ENCODE measurements at places on chromosomes 13 and 19.

GRCh38 chr13:77952737-77953136 lies 34.1 kb upstream of the EDNRB start:
- H3K4me1 ChIP-seq, result no peaks in the 10 kb centered on the region
- H3K36me3 ChIP-seq, result no peaks in the 10 kb centered on the region
- H3K27ac ChIP-seq, result no peak overlapping the region
- H3K27me3 ChIP-seq, result no peaks in the 10 kb centered on the region
- H3K4me3 ChIP-seq, result no peak overlapping the region
- no peak for DNase-seq

DNA sequence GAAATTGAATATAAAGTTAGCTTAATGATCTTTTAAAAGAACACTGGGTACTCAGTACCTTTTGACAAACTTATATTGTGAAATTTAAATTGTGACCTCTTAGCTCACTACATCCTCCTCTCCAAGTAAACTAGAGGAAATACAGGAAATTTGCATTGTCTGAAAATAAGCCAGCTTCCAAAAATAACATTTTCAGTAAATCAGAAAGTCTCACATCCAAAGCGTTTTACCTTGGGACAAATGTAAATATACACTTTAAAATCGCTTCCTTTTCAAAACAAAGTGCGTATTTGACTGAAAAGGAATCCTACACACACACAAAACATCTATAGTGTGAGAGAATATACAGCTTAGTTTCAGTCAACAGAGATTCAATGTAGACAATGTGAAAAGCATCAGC lies 2.1 kb upstream of the EFNB2 start:
- H3K4me1 ChIP-seq, result peaks cover 40% of the 10 kb centered on the region
- DNase-seq, result no peak
- peaks cover 15% of the 10 kb centered on the region for H3K36me3 ChIP-seq
- H3K27me3 ChIP-seq, result peaks cover 15% of the 10 kb centered on the region

GRCh38 chr19:18875726-18876125 lies 20.2 kb downstream of the CERS1 start:
- H3K4me3 ChIP-seq, result no peak overlapping the region
- no peak for DNase-seq
- peaks cover 35% of the 10 kb centered on the region for H3K36me3 ChIP-seq
- H3K27me3 ChIP-seq, result peaks cover 22% of the 10 kb centered on the region

DNA sequence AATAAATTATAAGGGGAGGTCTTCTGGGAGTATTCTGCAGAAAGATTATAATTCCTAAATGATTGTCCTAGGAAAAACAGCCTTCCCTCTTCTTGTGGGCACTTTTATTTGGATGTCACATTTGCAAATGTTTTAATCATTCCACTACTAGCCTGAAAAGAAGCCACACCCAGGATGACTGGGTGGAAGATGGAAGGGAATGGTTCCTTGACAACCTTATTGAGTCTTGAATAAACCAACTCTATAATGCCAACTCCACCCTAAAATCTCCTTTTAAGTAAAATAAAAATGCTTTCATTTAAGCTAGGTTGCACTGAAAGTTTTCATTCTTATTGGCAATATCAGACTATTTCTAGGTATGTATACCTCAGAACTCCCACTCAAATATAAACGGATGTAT lies 494.6 kb downstream of the RFC3 start:
- H3K4me1 ChIP-seq, result no peaks in the 10 kb centered on the region
- H3K36me3 ChIP-seq, result no peaks in the 10 kb centered on the region
- H3K27me3 ChIP-seq, result no peaks in the 10 kb centered on the region
- no peak overlapping the region for H3K4me3 ChIP-seq

DNA sequence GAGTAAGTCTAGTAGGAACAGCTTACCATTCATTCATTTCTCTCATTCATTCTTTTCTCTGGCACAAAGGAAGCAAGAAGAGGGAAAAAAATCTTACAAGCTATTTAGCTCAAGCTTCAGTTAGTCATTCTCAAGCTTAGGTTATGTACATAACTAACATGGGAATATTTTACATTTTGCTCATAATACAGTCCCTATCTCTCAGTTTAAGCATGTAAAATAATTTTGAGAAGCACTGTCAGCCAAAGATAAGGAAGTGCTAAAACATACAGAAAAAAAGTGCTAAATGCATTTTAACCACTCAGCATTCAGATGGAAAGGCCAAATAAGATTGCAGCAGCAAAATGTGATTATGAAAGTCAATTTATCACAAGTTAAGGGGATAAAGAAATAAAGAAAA lies 7.9 kb downstream of the RBM26 start:
- peaks cover 34% of the 10 kb centered on the region for H3K4me1 ChIP-seq
- H3K4me3 ChIP-seq, result no peak overlapping the region
- H3K36me3 ChIP-seq, result peaks cover 12% of the 10 kb centered on the region
- DNase-seq, result no peak
